ENCODE measurements at places on chromosomes 2 and 18. TPM values are rescaled to one million over a fixed set of nuclear protein-coding genes. Genes with fewer than 3 reads are reported as not detected.

The DYNAP gene
- not detected for total RNA-seq

The WDR7 gene
- total RNA-seq = 17.3 TPM

The DPYSL5 gene
- total RNA-seq = not detected

The NABP1 gene
- total RNA-seq = 117 TPM

The DSEL gene
- total RNA-seq = 74.9 TPM

The FKBP1B gene
- total RNA-seq = 10.3 TPM

The DNAJC5G gene
- not detected for total RNA-seq

The CABYR gene
- total RNA-seq = 4.7 TPM

The LDAH gene
- total RNA-seq = 11.9 TPM

The NPPC gene
- 0.16 TPM for total RNA-seq

The CHN1 gene
- 19.1 TPM for total RNA-seq

The BBS5 gene
- total RNA-seq = 5.7 TPM

The PMAIP1 gene
- 2.4 TPM for total RNA-seq

The TANK gene
- 55.5 TPM for total RNA-seq

The SPDYA gene
- 1.3 TPM for total RNA-seq

The ITGA4 gene
- total RNA-seq = 84.8 TPM

The LCT gene
- total RNA-seq = 0.09 TPM

The GORASP2 gene
- total RNA-seq = 19.3 TPM

The SERPINB13 gene
- not detected for total RNA-seq
